CD8-positive, alpha-beta memory T cell (primary cell): ENCODE measurements at places on chromosomes 1 and 21. TPM values are rescaled to one million over a fixed set of nuclear protein-coding genes. Genes with fewer than 3 reads are reported as not detected.

RIPPLY3 gene
- 0.09 TPM for total RNA-seq

- no peak overlapping the region for H3K4me3 ChIP-seq
- no peak overlapping the region for H3K27ac ChIP-seq
- no peaks in the 10 kb centered on the region for H3K4me1 ChIP-seq
- H3K27me3 ChIP-seq = no peaks in the 10 kb centered on the region
Measured at GRCh38 chr21:28936036-28936435, 56.6 kb downstream of the LTN1 start.

DNA sequence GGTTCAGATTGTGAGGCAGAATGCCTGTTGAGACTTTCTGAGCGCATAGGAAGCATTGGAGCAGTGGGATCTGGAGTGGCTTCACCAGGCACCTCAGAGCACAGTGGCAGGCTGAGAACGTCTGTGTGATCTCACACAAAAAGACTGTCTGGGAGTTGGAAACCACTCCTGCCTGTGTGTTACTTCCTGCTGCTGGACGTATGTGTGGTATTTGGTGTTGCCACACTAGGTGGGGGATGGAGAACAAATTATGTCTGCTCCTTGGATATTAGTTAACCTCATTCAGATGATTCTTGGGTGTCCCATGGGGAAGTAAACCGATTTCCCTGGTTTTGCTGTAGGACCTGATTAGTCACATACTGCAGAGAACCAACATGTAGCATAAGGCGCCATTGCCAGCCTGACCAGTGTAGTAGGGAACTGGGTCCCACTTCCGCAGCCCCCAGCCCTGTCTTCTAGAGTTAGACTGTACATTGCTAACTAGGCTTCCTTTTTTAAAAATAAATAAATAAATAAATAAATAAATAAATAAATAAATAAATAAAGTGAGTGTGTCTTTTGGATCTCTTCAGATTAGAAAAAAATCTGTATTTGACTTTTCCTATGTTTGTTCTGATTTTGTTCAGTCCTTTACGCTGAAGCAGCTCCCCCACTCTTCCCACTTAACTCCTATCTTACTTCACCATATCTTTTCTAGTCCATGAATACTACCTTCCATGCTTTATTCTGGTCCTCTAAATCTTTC, 26.9 kb downstream of the UCK2 start:
- H3K4me3 ChIP-seq = no peak overlapping the region
- no peaks in the 10 kb centered on the region for H3K36me3 ChIP-seq
- DNase-seq = no peak
- peaks cover 8% of the 10 kb centered on the region for H3K4me1 ChIP-seq
- H3K27me3 ChIP-seq = no peaks in the 10 kb centered on the region
- H3K27ac ChIP-seq = no peak overlapping the region

GRCh38 chr1:107196973-107197562, 56.2 kb downstream of the NTNG1 start:
- H3K4me1 ChIP-seq = no peaks in the 10 kb centered on the region
- H3K4me3 ChIP-seq = no peak overlapping the region
- no peaks in the 10 kb centered on the region for H3K36me3 ChIP-seq
- no peak for DNase-seq
- H3K27ac ChIP-seq = no peak overlapping the region
- H3K27me3 ChIP-seq = no peaks in the 10 kb centered on the region

CEPT1 gene
- total RNA-seq = 38.9 TPM

DNA sequence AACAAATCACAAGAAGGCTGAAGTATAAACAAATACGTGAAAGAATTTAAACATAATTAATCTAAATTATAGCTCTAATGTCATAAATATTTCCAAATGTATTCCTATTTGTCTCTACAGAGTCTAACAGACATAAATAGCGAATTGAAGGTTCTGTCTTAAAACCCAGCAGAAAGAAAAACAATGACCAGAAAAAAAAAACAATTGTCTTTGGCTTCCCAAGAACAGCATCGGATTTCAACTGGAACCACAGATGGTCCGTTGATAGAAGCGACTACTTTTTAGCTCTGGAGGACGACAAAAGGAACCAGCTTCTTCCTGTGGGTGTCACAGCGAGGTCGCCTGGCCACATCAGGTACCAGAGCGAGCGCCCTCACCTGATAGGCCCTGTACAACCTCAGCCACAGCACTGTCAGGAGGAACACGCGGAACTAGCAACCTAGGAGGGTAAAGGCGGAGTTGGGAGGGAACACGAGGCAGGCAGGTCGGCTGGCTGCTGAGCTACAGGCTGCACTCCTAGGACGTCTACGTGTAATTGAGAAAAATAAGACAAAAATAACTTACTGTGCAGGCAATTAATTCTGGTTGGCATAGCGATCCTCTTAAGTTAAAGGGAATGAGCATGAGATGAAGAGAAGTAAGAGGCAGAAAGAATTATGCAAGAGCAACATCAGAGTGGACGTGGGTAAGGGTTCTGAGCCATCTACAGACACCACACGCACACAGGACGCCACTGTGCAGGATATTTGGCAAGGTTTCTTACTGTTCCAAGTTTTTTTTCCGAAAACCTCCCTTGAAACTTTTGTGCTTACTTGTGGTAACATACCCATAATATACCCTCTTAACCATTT, 16.7 kb upstream of the PRDM15 start:
- DNase-seq = no peak
- no peaks in the 10 kb centered on the region for H3K36me3 ChIP-seq
- H3K4me1 ChIP-seq = peaks cover 21% of the 10 kb centered on the region
- H3K4me3 ChIP-seq = no peak overlapping the region

F13B gene
- total RNA-seq = not detected

DNA sequence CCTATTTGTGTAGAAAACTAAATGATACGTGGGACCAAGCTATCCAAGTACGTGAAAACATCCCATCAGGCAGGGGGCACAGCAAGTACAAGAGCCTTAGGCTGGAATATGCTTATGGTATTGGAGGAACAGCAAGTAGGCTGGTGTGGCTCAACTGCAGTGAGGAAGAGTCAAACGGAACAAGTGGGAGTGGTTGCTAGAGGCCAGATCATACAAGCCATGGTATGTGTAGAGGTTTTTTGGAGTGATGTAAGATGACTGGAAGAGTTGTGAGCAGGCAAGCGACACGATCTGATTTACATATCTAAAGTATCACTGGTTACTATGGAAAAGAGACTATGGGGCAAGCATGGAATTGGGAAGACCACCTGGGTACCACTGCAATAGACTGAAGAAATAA, 27.8 kb downstream of the ELK4 start:
- H3K36me3 ChIP-seq = peaks cover 4% of the 10 kb centered on the region
- no peak overlapping the region for H3K27ac ChIP-seq
- no peak for DNase-seq
- no peak overlapping the region for H3K4me3 ChIP-seq
- no peaks in the 10 kb centered on the region for H3K4me1 ChIP-seq

GRCh38 chr1:85019994-85020393, 23.1 kb upstream of the MCOLN2 start:
- no peak for DNase-seq
- no peaks in the 10 kb centered on the region for H3K27me3 ChIP-seq
- no peaks in the 10 kb centered on the region for H3K36me3 ChIP-seq
- no peak overlapping the region for H3K27ac ChIP-seq
- no peak overlapping the region for H3K4me3 ChIP-seq

PAQR6 gene
- total RNA-seq = 1.9 TPM
